Stimulated activated CD8-positive, alpha-beta memory T cell treated with anti-CD3 and anti-CD28 coated beads, Interleukin-7, amount 100 ng/mL, for 24 hours (primary cell): ENCODE measurements at places on chromosomes 5 and 9.

DNA sequence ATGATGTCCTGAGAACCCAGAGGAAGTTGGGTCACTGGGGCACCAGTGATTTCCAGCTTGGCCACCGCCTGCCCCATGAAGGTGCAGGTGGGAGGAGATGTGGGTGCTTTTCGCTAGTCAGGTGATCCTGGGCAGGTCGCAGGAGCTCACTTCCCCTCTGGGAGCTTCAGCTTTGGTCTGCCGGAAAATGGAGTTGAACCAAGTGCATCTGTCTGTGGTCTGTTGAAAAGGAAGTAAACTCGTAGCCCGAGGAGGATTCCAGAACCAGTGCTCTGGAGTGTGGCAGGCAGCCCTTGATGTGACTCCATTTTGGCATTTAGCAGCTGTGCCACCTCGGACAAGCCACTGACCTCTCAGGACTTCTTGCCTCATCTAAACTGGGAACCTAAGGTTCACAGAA lies 81.8 kb upstream of the HRH2 start:
- DNase-seq = no peak

- no peak for DNase-seq
Observed at GRCh38 chr5:175638305-175638704, 19.6 kb upstream of the HRH2 start.

- peak; percentile 24 for DNase-seq
Observed at GRCh38 chr5:34486160-34486848, 169.8 kb upstream of the RAI14 start.

GRCh38 chr5:105872569-105873270 lies 1798.0 kb downstream of the EFNA5 start:
- DNase-seq = no peak

- no peak for DNase-seq
Observed at GRCh38 chr9:104027295-104027694, 66.8 kb upstream of the SMC2 start.

DNA sequence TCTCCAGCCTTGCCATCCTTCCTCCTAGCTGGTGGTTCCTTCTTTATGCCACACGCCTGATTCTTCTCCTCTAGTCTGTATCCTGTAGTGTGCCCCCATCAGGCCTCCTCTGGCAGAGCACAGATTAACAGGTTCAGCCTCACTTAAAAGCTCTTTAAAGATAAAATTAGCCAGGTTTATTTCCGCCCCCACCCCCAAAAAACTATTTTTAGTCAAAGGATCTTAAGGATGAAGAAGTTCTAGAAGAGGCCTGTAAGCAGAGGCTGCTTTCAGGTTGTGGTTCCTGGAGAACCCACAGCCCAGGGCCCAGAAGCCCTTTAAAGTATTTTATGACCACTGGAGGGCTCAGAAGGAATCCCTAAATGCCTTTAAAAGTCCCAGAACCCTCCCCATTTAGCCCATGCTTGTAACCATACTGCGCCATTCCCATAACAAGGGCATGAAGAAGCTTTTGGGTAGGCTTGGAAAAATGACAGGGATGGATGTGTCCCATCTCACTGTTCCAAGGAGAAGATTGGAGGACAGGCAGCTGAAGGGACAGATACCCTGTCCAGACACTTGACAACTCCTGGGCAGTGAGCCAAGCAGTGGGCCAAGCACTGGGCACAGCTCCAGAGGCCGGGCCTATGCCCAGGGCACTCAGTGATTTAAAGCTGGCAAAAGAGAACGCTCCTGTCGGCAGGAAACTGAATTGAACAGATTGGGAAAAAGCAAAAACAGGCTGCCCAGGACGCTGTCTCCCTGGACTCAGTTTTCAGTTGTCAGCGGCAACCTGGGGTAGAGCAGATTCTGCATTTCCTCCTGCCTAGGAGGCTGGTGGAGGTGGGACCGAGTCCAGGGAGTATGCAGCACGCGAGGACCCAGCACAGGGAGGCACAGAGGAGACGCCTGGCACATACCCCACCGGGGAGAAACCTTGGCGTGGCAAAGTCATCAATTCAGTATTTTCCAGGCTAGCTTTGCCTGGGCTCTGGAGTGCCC lies 106.3 kb upstream of the SSBP2 start:
- DNase-seq = no peak

DNA sequence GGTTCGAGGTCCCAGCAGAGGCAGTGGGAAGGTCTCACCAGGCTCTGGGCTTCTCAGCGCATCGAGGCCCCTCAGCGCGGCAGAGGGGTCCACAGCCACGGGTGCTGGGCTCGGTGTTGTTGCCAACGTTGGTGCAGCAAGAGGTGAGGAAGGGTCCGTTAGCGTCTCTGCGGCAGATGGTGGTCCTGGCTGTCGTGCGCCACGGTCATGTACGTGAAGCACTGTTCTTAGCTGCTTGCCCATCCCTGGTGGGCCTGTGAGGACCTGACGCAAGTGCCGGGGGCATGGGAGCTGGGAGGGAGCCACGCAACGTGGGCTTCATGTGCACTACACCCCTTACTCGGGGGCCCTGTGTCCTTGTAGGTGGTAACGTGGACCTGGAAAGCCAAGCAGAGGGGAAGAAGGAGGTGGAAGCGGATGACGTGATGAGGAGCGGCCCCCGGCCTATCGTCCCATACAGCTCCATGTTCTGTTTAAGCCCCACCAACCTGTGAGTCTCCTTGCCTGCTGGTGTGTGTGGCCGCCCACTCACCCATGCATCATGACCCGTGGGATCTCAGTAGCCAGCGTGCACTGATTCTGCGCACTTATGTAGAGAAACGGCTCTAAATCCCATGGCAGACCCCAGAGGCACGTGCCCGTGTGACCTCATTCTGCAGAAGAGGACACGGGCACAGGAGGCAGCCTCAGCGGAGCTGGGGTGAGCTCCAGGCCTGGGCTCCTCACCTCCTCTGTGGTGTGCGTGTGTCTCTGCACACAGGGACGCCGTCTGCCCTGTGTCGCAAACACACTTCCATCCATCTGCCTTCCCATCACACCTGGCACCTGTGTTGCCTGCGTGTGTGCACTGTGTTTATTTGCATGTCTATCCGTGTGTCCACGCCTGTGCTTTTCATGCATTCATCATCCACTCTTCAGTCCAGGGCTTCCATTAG lies 166.1 kb downstream of the CACNA1B start:
- DNase-seq = no peak

GRCh38 chr5:43192558-43193180 lies 644 bp downstream of the NIM1K start:
- no peak for DNase-seq

- no peak for DNase-seq
Observed at GRCh38 chr9:121463026-121463807, 36.4 kb downstream of the GGTA1 start.

DNA sequence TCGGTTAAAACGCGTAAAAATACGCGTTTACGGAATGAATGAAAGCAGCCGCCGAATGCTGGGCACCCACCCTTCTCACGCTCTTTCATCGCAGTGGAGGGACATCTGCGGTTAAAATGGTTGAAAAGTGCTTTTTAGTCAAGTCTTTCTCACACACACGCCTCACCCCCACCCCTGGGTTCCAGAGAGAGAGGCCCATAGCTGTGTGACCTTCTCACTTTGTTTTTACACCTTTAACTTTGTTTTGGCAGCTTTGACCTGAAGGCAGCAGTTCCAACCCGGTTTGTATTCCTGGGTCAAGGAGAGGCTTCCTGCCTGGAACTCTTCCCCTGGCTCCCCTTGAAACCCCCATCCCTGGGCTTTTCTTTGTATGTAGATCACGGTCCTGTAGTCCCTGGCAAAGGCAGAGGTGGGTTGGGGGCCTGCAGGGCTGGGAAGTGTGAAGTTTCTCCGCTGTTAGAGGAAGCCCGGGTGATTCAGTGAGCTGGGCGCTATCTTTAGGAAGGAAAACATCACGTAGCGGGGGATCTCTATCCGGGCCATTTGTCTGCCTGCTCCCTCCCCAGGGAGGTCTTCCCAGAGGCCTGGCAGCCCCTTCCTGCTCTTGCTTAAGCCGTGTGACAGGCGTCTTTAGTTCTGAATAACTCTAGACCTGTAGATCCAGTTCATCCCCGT lies 29.6 kb downstream of the SPRY4 start:
- DNase-seq = no peak

DNA sequence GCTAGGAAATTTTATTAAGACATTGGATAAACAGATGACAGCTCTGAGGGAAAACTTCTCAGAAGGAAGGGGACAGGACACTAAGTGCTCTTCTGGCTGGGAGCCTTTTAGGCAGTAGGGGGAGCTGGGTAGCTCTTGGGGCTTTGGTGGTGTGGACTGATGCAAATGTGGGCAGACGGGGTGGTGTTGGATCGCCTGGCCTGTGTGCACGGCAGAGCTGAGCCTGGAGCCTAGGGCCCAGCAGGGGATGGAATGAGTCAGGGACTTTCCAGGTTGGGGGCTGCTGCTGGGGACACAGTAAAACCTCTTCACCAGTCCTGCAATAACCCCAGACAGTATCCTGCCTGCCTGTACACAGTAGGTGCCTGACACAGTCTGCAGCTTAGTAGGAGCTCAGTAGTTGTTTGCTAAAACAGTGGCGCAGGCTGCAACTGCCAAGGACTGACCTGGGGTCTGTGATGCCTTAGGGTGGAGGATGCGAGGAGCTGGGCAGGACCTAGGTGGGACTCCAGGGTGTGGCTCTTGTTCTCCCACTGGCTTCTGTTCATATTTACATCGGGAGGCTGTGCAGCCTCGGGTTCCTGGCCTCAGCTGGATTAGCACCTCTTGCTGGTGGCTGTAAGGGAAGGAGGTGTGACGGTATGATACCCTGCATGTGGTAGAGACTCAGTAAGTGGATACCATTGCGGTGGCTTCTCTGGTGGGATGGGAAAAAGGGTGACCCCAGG lies 83.8 kb downstream of the DAB2IP start:
- no peak for DNase-seq

- DNase-seq = no peak
Observed at GRCh38 chr5:110058175-110058574, 368.4 kb downstream of the MAN2A1 start.

GRCh38 chr9:68822596-68823165 lies 117.6 kb downstream of the PIP5K1B start:
- no peak for DNase-seq

DNA sequence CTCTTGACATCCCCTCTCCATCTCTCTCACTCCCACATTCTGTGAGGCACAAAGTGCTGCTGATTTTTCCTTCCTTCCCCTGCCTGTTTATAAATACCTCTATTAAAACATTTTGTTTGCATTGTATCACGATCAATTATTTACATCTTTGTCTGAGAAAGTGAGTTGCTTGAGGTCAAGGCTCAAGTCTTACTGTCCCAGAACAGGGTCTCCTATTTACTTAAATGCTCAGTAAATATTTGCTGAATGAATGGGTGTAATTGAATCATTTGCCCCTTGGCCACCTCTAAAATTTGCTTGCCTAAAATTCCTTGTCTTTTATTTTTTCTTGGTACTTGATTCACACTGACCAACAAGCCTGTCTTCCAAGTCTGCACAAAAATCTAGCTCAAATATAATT lies 103.5 kb downstream of the ZNF462 start:
- DNase-seq = no peak

GRCh38 chr9:14608540-14608939 lies 84.7 kb downstream of the ZDHHC21 start:
- no peak for DNase-seq

GRCh38 chr5:102758576-102758975 lies 3.5 kb downstream of the PAM start:
- no peak for DNase-seq

DNA sequence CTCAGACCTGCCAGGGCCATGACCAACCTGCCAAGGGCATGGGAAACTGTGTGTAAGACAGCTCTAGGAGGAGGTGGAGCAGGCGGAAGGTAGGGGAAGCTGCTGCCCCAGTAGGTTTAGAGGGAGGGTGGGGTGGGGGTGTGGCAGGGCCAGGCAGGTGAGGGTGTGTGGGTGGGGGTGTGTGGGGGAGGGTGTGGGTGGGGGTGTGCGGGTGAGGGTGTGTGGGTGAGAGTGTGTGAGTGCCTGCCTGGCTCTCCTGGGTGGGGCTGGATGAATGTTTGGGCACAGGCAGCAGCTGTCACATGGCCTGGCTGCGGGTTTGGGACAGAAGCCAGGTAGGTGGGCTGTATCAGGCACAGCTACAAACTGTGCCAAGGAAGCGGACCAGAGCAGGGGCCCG lies 8.8 kb upstream of the N4BP3 start:
- DNase-seq = no peak

DNA sequence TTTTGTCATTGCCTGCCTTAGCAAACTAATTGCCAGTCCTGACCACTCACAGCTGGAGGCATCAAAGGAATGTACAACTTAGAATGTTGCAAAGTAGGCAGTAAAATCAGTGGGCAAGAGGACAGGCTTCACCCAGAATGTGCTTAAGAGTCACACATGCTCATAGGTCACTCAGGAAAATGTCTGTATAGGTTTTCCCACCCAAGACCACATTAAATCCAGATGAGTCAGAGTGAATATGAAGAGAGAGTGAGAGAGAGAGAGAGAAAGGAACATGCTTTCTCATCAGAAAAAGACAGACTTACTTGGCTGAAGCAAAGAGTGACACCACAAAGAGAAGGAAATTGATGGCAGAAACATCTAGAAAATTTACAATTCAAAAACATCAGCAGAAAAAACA lies 37.9 kb downstream of the PLEKHG4B start:
- DNase-seq = no peak

- DNase-seq = no peak
Observed at GRCh38 chr9:79166005-79166404, 405.8 kb upstream of the TLE4 start.

DNA sequence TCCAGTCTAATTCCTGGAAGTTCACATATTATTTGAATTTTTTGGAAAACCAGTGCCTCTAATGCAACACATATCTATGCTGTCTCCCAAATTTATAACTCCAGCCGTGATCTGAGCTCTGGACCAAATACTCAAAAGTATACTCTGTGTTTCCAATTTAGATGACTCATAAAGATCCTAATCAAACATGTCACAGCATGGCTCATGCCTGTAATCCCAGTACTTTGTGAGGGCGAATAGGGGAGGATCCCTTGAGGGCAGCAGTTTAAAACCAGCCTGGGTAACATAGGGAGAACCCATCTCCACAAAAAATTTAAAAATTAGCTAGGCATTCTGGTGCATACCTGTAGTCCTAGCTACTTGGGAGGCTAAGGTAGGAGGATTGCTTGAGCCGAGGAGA lies 388.0 kb downstream of the CDH12 start:
- DNase-seq = no peak

DNA sequence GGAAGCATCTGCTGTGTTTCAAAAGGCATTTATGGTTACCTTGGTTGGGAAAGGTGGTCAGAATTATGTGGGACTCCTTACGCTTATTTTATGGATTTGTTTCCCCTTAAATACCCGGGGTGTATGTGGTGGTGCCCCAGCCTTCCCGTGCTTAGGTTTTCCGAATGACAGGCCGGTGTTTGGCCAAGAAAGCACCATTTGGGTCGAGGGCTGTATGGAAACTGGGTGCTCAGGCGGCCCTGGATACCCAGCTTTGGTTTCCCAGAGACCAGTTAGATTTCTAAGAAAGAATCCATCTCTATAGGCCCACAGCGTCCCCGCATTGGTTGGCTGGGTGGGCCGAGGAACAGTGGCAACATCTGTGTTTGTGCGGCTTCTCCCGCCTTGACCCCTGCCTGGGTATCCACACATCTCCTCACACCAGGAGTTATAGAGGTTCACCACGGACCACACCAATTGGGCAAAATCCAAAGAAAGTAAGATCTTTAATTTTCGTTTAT lies 868 bp downstream of the ARHGEF28 start:
- no peak for DNase-seq

- no peak for DNase-seq
Observed at GRCh38 chr5:66757219-66757833, 161.1 kb downstream of the MAST4 start.
